ENCODE measurements at places on chromosomes 13 and 19. TPM values are rescaled to one million over a fixed set of nuclear protein-coding genes. Genes with fewer than 3 reads are reported as not detected.

CLDN10 gene
- 1.3 TPM for total RNA-seq

SPRY2 gene
- total RNA-seq, result 40.0 TPM

CYP2A6 gene
- total RNA-seq, result 0.31 TPM

SBNO2 gene
- 119 TPM for total RNA-seq

ZNF575 gene
- total RNA-seq, result 2.1 TPM

FREM2 gene
- total RNA-seq, result 12.4 TPM

SOX1 gene
- total RNA-seq, result not detected

NKPD1 gene
- not detected for total RNA-seq

HNRNPUL1 gene
- total RNA-seq, result 168 TPM

CGB3 gene
- total RNA-seq, result not detected

CBARP gene
- total RNA-seq, result 0.55 TPM

OLFM2 gene
- 7.6 TPM for total RNA-seq

NCCRP1 gene
- total RNA-seq, result not detected

ATP1A3 gene
- not detected for total RNA-seq

CPT1C gene
- 6.2 TPM for total RNA-seq

ZSCAN4 gene
- not detected for total RNA-seq

ALKBH6 gene
- 22.7 TPM for total RNA-seq

ZNF763 gene
- total RNA-seq, result 5.7 TPM

FFAR1 gene
- not detected for total RNA-seq

CPB2 gene
- total RNA-seq, result 18.4 TPM

ARHGAP33 gene
- total RNA-seq, result 11.4 TPM

ZNF66 gene
- total RNA-seq, result 7.8 TPM

GPR183 gene
- total RNA-seq, result 10.9 TPM

Data from left lung (tissue), 14 donors.